CD4-positive, alpha-beta memory T cell (primary cell): ENCODE measurements at places on chromosomes 5 and 9. TPM values are rescaled to one million over a fixed set of nuclear protein-coding genes. Genes with fewer than 3 reads are reported as not detected.

FLT4 gene
- 6.9 TPM for total RNA-seq

MLANA gene
- not detected for total RNA-seq

LCN9 gene
- not detected for total RNA-seq

CNTNAP3B gene
- not detected for total RNA-seq

ANKRD34B gene
- total RNA-seq: not detected

IFNB1 gene
- not detected for total RNA-seq

GRCh38 chr5:124772457-124773200 is 26.2 kb upstream of the ZNF608 start:
- no peak overlapping the region for H3K27ac ChIP-seq
- DNase-seq: no peak
- H3K4me1 ChIP-seq: no peaks in the 10 kb centered on the region
- H3K27me3 ChIP-seq: no peaks in the 10 kb centered on the region

GRCh38 chr5:173371400-173371799 is 43.2 kb upstream of the STC2 start:
- H3K4me3 ChIP-seq: no peak overlapping the region
- H3K4me1 ChIP-seq: no peaks in the 10 kb centered on the region
- H3K27ac ChIP-seq: no peak overlapping the region

DNA sequence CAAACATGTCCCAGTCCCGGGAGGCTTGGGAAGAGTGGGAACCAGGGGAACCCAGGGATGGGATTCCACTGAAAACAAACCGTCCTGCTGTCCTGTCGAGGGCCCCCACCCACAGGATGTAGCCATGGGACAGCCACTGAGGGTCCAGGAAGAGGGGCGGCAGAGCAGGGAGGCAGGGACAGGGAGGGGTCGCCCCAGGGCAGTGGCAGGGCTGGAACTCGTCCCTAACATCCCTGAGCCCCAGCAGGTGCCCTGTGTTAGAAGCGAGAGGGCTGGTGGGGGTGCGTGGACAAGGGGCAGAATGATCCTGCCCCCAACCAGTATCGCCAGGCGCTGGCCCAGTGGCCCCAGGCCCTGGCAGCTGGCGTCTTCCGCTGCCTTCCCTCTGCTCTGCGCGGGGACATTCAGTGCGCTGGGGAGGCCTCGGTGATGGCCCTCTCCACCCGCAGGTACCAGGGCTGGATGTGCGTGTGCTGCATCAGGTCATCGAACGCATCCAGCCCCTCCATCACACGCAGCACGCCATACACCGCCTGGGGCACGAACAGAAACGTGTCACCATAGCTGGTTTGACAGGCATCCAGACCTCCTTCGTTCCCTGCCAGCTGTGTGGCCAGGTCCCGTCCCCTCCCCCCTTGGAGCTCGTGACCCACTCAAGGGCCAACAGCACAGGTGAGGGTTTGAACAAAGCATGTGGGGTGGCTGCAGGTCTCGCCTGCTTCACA is 6.6 kb downstream of the PTGES2 start:
- peaks cover 12% of the 10 kb centered on the region for H3K36me3 ChIP-seq
- H3K27me3 ChIP-seq: no peaks in the 10 kb centered on the region
- no peak for DNase-seq
- peaks cover 19% of the 10 kb centered on the region for H3K4me1 ChIP-seq
- no peak overlapping the region for H3K4me3 ChIP-seq
